ENCODE measurements at places on chromosomes 12 and 14.

DNA sequence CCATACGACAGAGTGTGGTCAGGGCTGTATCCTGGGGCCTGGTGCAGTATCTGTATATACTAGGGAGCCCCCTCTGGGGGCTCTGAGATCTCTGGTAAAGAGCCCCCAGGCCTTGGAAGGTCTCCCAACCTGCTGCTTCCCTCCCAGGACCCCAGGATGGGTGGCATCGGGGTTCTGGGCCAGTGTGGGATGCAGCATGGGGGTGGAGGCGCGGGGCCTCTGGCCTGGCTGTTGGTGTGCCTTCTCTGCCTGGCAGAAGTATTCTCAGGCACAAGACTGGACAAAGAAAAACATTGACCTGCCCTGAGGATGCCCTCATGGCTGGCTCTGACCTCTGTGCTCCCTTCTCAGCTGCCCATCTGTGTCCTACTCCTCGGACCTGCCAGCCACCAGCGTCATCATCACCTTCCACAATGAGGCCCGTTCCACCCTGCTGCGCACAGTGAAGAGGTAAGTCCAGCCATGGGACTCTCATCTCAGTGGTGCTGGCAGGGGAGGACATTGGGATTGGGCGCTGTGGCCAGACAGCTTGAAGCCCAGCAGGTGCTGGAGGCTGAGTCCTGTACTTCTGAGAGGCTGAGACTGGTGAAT, 64.5 kb downstream of the GALNT16 start:
- no peak for DNase-seq

- DNase-seq: no peak
Observed at GRCh38 chr14:103052407-103052806, 4.9 kb downstream of the CDC42BPB start.

DNA sequence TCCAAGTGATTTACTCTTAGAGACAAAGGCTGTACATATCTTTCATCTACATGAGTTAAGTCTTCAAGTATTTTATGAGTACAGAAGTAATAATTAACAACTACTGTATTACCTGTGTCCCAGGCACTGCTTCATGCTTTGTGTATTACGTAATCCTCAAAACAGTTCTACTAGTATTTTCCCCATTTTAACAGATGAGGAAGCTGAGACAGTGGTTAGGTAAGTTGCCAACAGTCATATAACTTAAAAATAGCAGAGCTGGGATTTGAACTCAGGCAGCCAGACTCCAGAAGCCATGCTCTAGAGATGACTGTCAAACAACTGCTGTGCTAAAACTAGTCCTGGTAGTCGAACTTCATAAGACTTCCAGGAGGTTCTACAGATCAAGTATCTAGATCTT, 10.7 kb downstream of the TRMT5 start:
- DNase-seq: no peak

- no peak for DNase-seq
Observed at GRCh38 chr12:10304161-10304574, 3.5 kb upstream of the KLRD1 start.

DNA sequence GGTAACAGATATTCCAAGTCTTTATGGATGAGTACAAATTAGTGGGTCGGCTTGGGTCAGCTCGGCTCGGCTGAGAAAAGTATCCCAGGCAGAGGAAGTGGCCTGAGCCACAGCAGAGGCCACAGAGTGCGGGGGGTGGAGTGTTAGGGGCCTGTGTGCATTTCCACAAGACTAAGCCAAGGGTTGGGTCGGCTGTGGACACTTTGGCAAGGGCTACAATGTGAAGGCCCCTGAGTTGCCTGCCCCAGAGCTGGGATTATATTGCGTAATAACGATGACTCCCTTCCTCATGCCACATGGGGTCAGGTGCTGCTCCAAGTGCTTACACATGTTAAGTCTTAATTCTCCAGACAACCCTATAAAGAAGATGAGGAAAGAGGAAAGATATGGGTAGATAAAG, 11.4 kb downstream of the EVL start:
- peak; percentile 66 for DNase-seq

DNA sequence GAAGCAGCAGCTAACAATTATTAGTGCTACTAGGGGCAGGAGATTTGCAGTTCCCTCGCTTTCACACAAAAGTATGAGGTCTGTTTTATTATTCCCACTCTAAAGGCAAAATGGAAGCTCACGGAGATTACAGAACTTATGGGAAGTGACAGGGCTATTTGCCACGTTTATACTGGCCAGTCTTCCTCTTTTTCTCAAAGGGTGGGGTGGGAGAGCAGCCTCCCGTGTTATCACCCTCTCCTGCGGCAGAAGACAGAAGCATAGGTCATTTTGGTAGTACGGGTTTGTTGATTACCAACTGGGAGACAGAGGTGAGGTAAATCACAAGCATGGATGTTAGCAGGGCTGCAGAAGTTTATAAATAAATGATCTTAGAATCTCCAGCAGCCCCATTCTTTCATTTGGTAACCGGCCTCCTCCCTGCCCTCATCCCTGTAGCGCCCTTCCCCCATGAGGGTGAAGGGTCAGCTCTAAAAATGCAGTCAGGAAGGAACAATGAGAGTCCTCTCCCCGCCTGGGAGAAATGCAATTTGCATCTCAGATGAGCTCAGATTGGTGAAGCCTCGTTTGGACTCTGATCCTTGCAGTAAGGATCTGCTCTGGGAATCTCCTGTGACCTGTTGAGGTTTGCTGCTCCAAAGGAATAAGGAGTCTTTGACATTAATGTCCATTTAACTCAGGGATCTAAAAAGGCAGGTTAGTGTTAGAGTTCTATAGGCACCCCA, 44.7 kb upstream of the SINHCAF start:
- DNase-seq: no peak

- DNase-seq: no peak
Observed at GRCh38 chr12:119692997-119693396, 25.1 kb downstream of the PRKAB1 start.

Data from Right ventricle myocardium superior (tissue), 1 donor.